ENCODE measurements at places on chromosomes 6 and 20.

DNA sequence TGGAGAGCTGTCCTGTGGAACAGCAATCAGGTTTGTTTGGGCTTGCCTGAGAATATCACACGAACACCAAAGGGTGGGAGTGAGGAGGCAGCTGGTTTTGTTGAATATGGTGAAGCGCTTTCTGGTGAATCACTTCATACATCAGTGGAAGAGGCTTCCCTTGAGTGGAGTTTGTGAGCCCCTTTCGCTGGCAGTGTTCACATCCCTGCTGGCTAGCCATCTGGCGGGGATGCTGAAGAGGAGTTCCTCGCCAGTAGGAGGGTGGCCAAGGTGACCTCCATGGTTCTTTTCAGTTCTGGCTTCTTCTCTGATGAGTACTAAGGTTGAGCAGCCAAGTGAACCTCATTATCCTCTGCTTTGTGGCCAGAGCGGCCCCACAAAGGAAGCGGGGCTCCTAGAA is 37.7 kb upstream of the RNF8 start:
- DNase-seq: no peak

DNA sequence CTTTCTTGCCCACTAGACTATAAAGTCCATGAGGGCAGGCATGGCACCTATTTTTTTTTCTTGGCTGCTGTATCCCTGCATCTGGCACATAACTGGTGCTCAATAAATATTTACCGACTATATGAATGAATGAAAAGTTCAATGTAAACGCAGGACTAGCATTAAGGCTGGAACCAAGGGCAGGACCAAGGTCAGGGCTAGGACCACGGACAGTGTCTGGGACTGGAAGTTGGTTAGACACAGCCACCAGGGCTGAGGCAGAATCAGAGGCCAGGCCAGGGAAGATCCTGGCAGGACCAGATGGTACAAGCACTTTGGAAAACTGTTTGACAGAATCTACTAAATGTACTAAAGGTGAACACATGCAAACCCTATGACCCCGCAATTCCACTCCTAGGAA is 3.7 kb downstream of the TNXB start:
- no peak for DNase-seq

DNA sequence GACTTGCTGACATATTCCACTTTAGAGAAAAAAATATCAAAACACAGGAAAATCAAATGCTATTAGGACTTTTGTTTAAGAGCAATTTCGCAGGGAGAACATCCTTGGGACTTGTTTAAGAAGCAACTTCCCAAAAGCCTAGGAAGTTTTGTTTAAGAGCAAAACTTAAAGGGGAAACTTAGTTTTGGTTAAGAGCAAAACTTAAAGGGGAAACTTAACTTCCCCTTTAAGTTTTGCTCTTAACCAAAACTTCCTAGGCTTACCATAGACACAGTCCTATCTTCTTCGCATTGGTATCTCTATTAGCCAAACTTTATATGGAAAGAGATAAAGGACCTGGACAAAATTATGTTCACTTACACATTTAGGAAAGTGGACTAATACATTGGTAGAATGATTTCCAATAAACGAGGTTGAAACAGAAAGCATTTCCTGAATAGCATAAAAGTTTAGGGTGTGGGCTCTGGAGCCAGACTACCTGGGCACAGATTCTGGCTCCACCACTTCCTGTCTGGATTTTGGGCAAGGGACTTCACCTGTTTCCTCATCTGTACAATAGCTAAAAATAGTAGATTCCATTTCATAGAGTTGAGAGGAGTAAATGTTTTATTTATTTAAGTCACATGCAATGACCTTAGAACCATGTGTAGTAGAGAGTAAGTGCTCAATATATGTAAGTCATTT is 15.7 kb downstream of the PAQR8 start:
- no peak for DNase-seq

DNA sequence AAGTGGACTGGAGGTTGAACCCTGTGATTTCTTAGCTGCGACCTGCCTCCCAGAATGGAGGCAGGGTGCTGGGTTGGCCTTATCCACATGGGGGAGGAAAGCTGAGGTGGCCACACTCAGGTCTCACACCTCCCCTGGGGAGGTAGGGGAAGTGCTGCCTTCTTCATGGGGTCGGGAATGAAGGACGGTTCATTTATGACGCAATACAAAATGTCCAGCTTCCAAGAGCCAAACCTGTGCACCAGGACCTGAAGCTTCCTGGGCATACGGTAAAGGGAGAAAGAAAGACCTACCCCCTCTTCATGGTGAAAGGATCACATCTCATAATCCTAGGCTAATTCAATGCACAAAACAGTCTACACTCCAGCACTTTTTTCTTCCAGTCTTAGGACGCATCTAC is 150.6 kb upstream of the CDYL start:
- DNase-seq: no peak

DNA sequence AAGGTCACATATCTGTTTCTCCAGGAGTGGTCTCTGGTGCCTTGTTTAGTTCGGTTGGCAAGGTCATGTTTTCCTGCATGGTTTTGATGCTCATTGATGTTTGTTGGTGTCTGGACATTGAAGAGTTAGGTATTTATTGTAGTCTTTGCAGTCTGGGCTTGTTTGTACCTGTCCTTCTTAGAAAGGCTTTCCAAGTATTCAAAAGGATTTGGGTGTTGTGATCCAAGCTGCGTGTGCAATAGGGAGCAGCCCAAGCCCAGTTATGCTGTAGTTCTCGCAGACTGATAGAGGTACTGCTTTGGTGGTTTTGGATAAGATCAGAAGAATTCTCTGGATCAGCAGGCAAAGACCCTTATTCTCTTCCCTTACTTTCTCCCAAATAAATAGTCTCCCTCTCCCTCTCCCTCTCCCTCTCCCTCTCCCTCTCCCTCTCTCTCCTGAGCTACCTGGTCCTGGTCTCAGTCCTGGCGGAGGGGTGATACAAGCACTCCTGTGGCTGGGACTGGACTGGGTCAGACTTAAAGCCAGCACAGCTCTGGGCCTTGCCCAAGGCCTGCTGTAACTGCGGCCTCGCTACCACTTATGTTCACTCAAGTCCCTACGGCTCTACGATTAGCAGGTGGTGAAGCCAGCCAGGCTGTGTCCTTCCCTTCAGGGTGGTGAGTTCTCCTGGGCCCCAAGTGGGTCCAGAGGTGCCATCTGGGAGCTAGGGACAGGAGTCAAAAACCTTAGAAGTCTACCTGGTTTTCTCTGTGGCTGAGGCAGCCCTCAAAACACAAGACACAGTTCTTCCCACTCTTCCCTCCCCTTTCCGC is 27.3 kb upstream of the GRM4 start:
- DNase-seq: no peak

DNA sequence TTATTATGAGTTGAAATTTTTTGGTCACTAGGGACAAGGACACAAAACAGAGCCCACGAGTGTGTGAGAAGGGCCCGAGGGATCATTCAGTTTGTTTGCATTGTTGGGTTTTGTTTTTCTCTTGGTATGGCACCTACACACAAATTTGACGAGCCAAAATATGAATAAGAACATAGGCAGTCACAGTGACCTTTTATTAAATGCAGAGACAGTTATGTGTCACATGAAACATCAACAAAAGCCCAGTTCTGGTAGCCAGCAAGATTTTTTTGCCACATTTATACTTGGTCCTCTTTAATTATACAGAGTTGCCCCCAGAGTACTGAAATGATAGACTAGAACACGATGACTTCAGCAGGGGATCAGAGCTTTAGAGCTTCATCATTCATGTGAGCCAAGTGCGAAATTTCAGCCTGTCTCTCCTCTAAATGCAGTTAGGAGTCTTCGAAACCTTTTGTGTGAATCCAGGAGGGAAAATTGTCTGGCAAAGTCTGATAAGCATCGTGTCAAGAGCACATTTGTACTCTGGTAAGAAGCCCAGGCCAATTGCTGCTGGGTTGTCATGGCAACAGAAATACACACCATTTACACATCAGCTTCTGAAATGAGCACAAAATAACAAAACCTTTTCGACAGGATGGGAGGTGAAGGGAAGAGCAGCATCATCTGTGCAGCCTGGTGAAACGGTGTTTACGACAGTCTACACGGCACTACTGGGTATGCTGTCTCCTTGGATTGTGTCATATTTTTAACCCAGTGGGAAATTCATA is 79.2 kb upstream of the RIPOR2 start:
- no peak for DNase-seq

GRCh38 chr20:12086359-12086758 is 168.7 kb downstream of the BTBD3 start:
- DNase-seq: no peak

GRCh38 chr20:23048283-23049200 is 930 bp downstream of the THBD start:
- DNase-seq: no peak

- no peak for DNase-seq
Observed at GRCh38 chr6:1228754-1229191, 83.1 kb upstream of the FOXQ1 start.

DNA sequence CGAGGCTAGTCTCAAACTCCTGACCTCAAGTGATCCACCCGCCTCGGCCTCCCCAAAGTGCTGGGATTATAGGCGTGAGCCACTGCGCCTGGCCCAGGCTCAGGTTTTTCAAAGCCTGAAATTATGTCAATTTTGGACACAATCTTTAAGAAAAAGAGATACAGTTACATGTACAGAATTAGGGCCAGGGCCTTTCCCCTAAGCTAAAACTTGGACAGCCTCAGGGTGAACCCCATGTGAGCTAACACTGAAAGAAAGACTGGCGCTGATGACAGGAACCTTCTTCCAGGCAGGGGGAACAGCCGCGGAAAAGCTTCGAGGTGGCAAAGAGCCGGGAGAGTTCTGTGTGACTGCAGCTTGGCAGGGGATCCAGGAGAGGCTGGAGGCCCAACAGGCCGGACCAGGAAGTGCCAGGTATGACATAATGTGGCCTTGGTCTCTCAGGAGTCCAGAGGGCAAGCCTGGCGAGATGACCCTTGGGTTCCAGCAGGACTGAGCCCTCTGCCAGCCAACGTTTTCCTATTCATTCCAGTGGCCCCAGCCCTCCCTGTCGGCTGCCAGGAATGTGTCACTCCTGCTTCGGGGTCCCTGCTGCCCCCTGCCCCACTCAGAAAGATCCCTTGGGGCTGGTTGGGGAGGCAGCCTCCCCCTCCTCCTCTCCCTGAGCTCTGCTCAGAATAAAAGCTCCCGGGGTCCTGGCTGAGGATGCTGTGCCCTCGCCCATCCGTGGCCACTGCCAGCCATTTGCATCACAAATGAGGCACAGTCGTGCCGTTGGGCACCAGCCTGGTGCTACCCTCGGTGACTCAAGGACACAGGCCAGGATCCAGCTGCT is 37.3 kb downstream of the RBM38 start:
- DNase-seq: no peak

DNA sequence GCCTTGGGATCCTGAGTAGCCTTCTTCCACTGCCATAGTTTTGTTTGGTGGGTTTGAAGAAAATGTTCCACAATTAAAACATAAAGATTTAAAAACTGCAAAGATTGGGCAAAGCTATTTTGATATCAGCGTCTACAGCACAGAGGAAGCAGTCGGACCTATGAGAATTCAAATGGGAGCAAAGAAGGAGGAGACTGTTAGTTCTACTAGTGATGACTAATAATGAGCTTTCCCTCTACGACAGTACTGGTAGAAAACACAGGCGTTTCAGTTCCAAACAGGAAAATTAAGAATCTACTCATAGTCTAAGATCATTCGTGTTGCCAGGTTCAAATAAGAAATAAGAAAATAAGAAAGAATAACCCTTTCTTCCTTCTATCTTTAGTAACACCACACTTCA is 121.2 kb downstream of the INSM1 start:
- no peak for DNase-seq

DNA sequence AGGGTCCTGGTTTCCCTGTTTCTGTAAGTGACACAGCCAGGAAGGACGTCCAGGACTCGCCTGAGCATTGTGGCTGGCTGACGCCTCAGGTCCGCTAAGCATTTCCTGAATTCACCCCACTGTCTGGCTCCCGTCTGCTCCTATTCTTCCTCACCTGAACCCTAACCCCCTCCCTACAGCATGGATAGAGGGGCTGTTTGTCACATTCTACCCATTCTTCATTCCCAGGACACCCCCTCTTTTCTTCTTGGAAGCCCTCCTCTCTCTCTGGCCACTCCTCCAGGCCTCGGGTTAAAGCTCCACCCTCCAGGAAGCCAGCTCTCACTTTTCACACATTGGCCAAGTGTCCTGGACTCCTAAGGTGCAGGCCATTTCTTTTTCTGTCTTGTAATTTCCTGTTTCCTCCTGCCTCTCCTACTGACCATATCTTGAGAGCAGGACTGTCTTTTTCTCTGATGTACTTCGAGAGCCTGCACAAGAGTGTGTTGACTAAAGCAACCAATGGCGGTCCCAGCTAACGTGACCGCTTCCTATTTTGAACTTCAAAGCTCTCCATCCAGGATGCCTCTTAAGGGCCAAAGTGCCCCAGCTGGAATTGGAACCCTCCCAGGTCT is 24.2 kb upstream of the MYMX start:
- DNase-seq: no peak

GRCh38 chr6:74577619-74578018 is 628.2 kb downstream of the COL12A1 start:
- no peak for DNase-seq
